ENCODE measurements at places on chromosomes 13 and 19.

GRCh38 chr13:28655561-28655960 lies 3.4 kb upstream of the POMP start:
- no peak for DNase-seq

GRCh38 chr19:55014714-55015113 lies 23.4 kb downstream of the GP6 start:
- no peak for DNase-seq

- no peak for DNase-seq
These were observed 1.4 kb upstream of the NTF4 start for GRCh38 chr19:49065905-49066512.

- DNase-seq: no peak
These were observed 236.6 kb upstream of the MAB21L1 start for GRCh38 chr13:35712907-35713761.

DNA sequence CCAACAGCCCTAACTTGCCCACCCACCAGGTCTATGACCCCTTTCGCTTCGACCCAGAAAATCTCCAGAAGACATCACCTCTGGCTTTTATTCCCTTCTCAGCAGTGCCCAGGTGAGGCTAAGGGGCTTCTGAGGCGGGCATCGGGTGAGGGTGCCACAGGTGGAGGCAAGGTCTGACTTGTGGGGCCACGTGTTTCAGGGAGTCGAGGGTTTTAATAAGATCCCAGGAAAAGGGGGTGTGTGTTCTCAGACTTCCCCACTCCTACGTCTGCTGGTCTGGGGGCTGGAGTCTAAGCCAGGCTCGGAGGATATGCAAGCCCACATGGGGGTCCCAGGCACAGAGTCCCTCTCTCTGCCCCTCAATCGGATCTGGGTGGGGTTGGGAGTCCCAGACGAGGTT lies 30.9 kb upstream of the CYP4F8 start:
- DNase-seq: no peak

DNA sequence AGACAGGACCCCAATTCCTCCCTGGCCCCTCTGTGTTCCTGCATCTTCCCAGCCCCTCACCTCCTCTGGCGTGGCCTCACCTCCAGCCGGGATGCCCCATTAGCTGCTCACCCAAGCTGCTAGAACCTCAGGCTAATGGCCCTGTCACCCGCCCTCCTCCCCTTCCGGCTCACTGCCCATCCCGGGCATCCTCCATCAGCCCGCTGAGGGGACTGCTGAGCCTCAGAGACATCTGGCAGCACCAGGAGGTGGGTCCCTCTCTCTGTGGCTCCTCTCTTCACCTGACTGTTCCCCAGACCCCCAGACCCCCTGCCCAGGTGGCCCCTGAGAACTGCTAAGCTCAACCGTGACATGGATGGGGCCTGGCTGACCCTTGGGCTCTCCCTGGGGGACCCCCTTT lies 2.9 kb downstream of the FFAR1 start:
- DNase-seq: no peak

- DNase-seq: no peak
These were observed 162.8 kb upstream of the RNF113B start for GRCh38 chr13:98339684-98340425.

DNA sequence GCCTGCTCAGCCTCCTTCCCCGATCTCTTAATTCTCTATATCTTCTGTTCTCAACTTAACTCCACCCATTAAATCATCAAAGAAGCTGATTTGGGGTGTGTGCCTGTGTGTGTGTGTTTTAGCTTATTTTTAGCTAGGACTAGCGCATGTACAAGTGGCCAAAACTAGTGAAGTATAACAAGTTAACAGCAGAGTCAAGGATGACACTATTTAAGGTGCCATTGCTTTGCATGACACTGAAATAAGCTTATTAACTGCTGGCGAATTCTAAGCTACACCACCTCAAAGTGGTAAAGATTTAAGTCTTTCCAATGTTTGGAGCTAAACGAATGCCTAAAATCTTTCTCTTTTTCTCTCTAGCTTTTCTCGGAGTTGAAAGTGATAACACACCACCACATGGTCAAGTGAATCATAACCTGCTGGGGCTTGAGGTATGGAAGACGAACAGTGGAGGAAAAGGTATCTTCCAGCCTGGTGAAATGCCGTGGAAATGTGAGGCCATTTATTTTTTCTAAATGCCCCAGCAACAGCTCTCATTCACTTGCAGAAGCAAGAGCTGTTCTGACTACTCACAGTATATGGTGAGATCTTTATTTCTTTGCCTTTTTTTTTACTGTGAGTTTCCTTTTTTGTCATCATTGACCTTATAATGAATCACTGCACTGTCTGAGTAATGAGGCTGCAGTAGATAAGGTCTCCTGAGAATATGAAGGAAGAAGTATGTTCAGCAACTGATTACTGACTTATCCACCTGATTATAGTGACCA lies 570.3 kb downstream of the PCDH9 start:
- DNase-seq: no peak

GRCh38 chr19:1794424-1795172 lies 17.5 kb downstream of the ATP8B3 start:
- no peak for DNase-seq

- DNase-seq: no peak
These were observed 303.3 kb downstream of the OXGR1 start for GRCh38 chr13:96690998-96691397.

DNA sequence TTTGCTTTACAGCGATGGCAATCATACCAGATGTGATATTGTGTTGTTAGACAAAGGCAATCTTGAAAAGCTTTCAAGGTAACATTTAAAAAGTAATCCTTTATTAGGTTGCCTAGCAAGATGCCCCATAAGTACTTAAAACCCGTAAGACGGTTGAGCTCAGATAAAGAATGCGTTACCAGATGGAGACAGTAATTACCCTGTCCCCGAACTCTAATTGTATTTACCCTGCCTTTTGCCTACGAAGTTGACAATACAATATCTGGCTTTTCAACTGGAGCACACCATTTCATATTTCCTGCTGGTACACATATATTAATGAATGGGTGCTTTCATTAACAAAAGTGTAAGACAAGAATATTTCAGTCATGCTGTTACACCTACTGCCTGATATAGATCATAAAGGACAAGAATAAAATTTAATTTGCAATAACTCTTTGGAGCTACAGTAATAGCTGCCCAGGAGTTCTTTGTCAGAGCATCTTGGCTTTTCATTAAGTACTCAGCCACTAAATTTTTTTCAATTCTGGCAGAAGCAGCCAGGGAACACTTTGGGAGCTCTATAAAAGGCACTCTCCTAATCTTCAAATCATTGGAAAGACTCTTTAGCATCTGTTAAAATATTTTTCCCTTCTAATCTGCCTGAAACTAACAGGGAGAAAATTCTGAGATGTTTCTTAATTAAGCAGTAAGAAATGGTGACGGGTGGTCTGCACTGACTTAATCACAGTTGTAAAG lies 63.8 kb downstream of the DCT start:
- no peak for DNase-seq

- DNase-seq: no peak
These were observed 15.0 kb downstream of the PLIN4 start for GRCh38 chr19:4503132-4503824.

DNA sequence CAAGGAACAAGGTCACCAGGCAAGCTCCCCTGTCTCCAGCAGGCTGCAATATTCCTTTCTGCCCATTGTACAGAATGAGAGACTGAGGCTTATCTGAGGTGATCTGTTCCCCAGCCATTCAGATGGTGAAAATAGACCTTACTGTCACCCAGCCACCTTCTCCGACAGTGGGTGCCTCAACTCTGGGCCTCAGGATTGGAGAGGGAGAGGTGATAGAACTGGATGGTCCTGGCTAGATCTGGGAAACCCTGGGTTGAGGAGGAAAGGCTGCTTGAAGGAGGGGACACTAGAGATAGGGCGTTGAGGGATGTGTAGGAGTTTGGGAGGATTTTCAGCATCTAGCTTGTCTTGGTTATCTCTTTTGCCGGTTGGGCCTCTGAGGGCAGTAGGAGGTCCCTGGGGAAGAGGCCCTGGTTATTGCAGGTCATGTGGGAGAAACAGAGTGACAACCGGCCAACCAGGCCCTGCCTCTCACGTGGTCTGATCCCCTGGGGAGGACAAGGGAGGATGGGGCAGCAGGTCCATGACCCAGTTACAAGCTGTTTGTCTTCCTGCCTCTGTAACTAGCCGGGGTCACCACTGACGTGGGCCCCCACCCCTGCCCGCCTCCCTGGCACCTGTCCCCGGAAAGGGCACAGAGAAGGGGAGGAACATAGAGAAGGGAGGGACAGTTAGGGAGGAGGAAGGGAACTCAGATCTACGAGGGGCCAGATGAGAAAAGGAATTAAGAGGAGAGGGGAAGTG lies 8.2 kb downstream of the NFIC start:
- DNase-seq: no peak

DNA sequence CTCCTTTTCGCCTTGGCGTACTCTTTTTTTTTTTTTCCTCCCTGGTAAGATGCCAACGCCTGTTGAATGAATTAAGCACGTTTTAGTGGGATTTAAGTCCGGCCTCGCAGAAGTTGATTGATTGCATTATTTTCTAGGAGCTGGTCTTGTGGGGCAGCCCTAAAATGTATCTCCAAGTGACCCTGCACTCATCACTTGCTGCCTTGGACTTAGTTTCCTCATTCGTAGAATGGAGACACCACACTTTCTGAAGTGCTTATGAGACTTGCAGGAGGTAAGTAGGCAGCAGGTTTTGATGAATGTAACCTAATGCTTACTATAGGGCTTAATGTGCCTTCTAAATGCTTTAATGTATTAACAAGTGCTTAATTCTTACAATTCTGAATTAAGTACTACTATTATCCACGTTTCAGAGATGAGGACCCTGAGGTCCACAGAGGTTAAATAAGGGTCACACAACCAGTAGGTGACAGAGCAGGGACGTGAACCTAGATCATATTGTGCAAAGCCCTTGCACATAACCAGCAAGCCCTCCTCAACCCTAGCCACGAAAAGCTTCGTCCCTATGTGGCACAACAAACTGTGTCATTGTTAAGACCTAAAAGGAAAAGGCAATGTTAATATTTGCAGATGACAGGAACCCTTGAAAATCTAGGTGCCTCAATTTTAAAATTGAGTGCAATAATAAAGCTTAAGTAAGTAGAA lies 514 bp upstream of the ARGLU1 start:
- no peak for DNase-seq

- no peak for DNase-seq
These were observed 177.1 kb downstream of the RGCC start for GRCh38 chr13:41634407-41634806.

- no peak for DNase-seq
These were observed 49.3 kb upstream of the GPR183 start for GRCh38 chr13:99356262-99357091.

DNA sequence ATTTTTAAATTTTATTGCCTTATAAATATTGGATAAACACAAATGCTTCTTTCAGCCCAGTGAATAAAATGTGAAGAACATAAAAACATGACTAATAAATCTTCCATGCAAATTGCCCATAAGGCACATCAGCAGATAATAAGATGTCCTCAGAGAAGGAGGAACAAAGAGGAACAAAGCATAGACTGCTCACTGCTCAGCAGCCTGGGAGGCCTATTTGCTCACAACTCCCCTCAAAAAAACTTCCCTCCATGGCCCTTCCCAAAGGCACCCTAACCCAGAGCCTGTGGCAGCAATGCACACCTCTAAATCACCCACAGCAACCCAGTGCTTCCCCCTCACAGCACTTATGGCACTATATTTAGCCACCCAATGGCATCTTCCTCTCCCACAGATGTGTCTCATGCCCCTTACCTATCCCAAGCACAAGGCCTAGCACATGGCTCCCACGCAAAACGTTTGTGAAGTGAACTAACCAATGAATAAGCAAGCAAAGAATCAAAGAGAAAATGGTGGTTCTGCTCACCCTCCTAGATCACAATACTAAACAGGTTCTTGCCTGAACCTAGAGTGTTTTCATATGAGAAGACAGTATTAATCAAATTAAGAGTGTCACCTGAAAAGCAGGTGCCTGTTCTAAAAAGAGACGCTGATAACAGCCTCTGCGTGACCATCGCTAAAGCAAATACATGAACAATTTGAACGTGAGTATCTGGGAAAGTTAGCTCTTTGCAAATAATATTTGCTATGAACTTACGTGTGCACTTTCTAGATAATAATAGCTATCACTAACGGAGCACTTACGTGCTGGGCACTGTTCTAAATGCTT lies 96.9 kb downstream of the TBC1D4 start:
- DNase-seq: no peak

- no peak for DNase-seq
These were observed 2.7 kb downstream of the CRX start for GRCh38 chr19:47824396-47824795.

DNA sequence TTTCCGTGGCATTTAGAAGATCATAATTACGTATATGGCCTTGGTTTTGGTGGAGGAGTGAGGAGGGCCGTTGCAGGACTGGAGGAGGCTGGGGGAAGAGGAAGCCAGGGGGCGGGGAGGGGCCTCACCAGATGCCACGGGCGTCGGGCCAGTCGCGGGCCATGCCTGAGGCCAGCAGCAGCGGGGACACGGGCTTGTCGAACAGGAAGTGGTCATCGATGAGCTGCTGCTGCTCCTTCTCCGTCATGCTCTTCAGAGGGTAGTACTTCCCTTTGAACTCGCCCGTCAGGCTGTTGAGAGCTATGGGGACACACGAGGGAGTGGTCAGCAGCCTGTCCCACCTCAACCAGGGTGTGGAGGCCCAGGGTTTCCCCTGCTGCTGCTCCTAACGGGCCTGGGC lies 11.1 kb downstream of the CKM start:
- no peak for DNase-seq

DNA sequence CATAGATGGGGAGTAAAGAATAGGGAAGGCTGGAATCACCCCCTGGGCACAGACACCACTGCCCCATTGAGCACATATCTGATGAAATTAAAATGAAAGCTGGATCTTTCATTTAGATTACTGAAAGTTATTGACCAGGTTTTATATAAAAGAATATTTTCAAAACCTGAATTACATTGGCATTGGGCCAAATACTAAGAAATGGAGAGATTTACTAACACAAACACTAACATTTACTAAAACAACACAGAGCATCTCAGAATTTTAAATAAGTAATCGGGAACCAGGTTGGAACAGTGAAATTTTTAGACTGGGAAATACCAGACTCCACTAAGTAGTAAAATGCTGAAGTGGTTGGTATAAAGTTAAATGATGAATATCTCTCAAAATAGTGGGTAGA lies 88.9 kb downstream of the HS6ST3 start:
- no peak for DNase-seq
